Right cardiac atrium (tissue), 5 donors: ENCODE measurements at places on chromosomes 11 and 22.
A peak's percentile ranks its signal among the peaks of the same experiment; 100 is the strongest.

DNA sequence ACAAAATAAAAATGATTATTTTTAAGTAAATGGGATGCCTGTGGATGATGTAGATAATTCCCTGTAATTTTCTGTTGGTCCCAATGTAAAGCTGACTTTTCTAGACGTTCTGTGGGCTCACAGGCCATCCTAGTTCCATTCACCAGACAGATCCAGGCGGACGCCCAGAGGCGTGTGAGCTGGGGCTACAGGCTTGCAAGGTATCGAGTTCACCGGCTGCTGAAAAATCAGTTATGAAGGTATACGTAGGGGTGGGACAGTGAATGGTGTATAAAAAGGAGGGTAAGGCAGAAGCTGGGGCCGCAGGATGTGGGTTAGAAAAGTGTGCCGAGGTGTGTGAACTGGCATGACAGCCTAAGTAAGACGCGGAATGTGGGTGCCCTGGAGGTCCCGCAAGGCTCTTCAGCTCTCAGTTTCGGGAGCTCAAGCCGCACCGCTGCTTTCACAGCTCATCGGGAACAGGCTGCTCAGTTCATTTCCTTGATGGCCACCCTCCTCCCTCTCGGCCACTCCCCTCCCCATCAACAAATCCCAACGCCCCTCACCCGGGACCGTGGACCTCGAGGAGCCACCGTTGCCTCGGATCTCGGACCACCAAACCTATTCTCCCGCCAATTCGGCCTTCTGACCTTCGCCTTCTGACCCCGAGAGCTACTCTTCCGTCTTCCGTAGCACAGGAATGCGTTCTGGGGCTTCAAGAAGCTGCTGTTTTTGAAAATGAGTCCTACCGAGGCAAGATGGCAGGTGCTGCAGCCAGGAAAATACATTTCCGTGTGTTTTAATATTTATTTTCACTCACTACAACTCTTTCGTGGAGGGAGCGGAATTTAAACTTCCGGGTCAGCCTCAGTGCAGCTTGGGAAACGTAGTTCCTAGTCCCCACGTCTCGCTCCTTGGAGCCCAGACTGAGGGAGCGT, at the start of gene XNDC1N:
Gene XNDC1N, minus strand, starts transcription at position 775 of the 917 bp plus-strand sequence. CDS start 5,241 bp downstream, outside the sequence.
- DNase-seq: peak; percentile 76

- DNase-seq: no peak
Observed at GRCh38 chr11:94922321-94923003, 50.9 kb downstream of the CWC15 start.

DNA sequence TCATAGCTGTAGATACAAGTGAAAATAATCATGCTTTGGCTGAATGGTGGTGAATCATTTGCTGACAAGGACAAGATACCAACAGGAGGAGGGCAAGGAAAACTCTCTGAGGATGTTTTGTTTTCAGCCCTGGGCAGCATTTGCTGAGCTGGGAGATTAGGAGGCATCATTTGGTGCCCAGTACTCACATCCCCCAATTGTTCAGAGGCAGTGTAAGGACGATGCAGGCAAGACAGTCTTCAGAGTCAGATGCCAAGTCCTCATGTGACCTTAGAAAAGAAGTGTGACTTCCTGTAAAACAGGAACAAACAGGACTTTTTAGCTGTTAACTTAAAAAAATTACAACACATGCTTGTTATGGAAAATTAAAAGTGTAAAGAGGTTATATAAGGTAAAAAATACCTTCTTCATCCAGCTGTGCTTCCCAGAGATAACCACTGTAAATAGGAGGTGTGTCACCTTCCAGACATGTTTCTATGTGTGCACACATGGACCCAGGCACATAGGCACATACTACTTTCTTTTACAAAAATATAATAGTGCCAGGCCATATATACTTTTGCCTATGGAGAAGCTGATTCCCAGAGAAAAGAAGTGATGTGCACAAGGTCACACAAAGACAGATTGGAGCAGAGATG, 18.0 kb downstream of the CNTF start:
- no peak for DNase-seq

GRCh38 chr11:19450282-19450681, 209.5 kb upstream of the E2F8 start:
- DNase-seq: no peak

- DNase-seq: no peak
Observed at GRCh38 chr11:35045236-35045820, 93.6 kb upstream of the CD44 start.

DNA sequence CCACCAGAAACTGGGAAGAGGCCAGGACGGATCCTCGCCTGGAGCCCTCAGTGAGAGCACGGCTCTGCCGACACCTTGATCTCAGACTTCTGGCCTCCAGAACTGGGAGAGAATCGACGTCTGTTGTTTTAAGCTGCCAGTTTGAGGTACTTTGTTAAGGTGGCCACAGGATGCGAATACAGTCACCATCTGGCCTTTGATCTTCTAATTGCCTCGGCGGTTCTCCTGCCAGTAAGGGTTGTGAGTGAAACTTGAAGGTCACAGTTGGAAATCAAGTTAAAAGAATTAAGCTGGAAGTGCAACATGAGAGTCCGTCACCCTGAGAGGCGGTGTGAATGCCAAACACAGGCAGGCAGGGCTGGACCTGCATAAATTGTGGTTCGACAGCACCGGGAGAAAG, 27.9 kb downstream of the PARVB start:
- DNase-seq: peak; percentile 21

- no peak for DNase-seq
Observed at GRCh38 chr22:30825711-30826505, 131.2 kb downstream of the OSBP2 start.

DNA sequence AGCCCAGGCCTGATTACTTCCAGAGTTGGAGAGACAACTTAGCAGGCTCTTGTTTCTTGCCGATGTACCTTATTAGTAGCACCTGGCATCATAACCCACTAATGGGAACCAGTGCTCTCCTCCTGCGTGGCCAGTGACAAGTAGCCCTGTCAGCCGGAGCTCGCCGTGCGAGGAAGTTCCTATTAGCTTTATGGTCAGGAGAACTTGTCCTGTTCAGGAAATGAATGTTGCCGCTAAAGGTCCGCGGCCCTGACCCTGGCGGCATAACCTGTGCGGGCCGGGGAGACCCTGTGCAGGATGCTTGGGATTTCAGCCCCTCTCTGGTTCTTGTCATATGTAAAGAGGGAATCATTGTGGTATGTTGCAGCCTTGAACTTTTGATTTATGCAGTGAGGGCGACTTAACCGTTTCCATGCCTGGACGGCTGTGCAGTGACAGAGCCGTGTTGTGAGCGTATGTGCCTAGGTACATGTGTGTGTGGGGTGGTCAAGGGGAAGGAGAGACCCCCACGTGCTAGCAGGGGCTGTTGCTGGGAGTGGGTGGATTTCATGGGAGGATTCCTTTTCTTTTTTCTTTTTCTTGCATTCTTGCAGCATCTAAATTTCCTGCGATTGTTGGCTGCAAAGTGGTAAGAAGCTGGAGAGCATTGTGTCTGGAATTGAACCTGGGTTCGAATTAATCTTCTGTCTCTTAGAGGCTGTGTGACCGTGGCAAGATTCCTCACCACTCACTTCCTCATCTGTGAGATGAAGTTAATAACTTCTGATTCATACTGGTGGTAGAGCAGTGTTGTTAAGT, 15.2 kb downstream of the ZBTB16 start:
- no peak for DNase-seq

- DNase-seq: no peak
Observed at GRCh38 chr22:17968126-17968525, 56.2 kb downstream of the MICAL3 start.

- no peak for DNase-seq
Observed at GRCh38 chr11:134566311-134566710, 154.3 kb upstream of the B3GAT1 start.

GRCh38 chr22:47160781-47161520, 398.5 kb downstream of the TBC1D22A start:
- DNase-seq: no peak

- no peak for DNase-seq
Observed at GRCh38 chr11:75655605-75656004, 13.2 kb downstream of the MAP6 start.

DNA sequence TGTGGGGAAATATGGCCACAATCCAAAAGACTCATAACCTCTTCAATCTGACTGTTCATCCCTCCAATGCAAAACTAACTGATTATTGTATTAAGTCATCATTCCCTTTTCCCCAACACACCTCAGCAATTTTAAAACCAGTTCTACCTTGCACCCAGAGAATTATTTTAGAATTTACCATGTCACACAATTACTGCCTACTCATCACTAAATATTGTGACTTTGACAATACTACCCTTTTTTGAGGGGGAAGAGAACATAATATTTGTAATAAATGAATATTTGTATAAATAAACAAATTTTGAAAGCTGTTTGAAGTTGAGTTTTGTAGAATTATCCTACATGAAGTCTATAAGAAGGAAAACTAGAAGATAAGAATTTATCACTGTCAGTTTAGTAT, 28.2 kb upstream of the CALCB start:
- no peak for DNase-seq

DNA sequence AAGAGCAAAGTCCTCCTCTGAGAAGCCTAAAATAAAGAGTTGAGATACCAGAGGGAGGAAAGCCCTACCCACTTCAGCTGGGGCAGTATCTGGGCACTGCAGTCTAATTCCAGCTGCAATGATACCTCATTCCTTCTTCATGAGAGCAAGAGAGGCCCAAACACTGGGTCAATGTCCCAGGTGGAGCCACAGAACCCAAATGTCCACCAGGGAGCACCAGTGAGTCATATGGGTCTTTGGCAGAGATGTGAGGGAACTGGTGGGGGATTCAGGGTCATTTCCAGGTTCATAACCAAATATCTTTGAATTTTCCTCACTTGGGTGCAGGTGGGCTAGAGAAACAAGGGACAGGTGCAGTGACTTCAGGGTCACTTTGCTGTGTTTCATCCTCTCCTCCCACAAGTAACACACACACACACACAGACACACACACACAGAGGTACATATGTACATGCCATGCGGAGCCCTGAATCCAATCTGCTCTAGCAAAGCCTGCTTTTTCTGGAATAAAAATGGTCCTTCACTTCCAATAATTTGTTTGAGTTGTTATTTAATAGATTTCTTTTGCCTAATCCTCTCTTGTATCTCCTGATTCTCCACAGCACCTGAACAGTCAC, 585.4 kb downstream of the SOX6 start:
- DNase-seq: peak; percentile 72

- DNase-seq: no peak
Observed at GRCh38 chr22:40605761-40606160, 30.8 kb downstream of the MRTFA start.

GRCh38 chr22:43883719-43884415, 7.9 kb downstream of the PNPLA5 start:
- DNase-seq: no peak

- peak; percentile 82 for DNase-seq
Observed at GRCh38 chr22:20885557-20886323, 26.9 kb downstream of the SNAP29 start.

- peak; percentile 13 for DNase-seq
Observed at GRCh38 chr11:112963368-112963955, 2.2 kb downstream of the NCAM1 start.

- DNase-seq: peak; percentile 92
Observed at GRCh38 chr11:47917599-47918369, 62.6 kb upstream of the PTPRJ start.

DNA sequence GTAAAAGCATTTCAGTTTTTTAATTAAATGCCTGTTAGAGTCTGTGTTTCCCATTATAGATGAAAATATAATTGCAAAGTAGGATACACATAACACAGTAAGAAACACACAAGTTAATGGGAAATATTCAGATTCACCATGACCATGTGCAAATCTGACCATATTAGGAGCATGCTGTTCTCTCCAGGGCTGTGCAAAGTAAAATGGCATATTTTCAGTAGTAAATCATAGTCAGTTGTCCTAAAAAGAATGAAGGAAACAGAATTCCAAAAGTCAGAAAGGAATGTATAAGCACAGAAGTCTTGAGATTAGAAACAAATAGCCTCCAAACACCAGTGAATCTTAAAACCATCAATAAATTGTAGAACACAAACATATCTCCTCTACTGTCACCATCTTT, 44.4 kb downstream of the CNTN5 start:
- no peak for DNase-seq
